ENCODE measurements at places on chromosomes 7 and 10. TPM values are rescaled to one million over a fixed set of nuclear protein-coding genes. Genes with fewer than 3 reads are reported as not detected.

PHYHIPL gene
- not detected for total RNA-seq

DNA sequence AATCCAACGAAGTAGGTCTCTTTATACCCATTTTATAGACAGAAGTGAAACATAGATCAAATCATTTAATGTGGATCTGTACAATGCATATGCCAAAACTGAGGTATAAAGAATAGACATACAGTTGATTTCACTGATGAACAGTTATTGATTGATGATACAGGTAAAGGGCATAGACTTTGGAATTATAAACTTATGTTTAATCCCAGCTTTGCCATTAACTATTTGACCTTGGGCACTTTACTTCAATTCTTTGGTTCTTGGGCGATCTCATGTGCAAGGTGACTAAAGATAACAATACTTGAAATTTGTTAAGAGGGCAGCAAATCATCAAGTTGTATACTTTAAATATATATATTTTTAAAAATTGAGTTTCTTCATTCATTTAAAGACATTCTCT lies 28.6 kb downstream of the FRA10AC1 start:
- DNase-seq: no peak

ATRNL1 gene
- total RNA-seq: 0.35 TPM

- DNase-seq: no peak
These were observed 18.2 kb downstream of the ARID5B start for GRCh38 chr10:61919646-61920215.

All from T-cell (primary cell).